Naive thymus-derived CD4-positive, alpha-beta T cell (primary cell): ENCODE measurements at places on chromosomes 6 and 20. TPM values are rescaled to one million over a fixed set of nuclear protein-coding genes. Genes with fewer than 3 reads are reported as not detected.

Gene FAM217A
- not detected for total RNA-seq

- DNase-seq: no peak
- H3K4me1 ChIP-seq: no peaks in the 10 kb centered on the region
- no peak overlapping the region for H3K27ac ChIP-seq
- no peaks in the 10 kb centered on the region for H3K27me3 ChIP-seq
Measured at GRCh38 chr20:36269507-36269906, 33.2 kb downstream of the AAR2 start.

Gene SRSF12
- total RNA-seq: not detected

DNA sequence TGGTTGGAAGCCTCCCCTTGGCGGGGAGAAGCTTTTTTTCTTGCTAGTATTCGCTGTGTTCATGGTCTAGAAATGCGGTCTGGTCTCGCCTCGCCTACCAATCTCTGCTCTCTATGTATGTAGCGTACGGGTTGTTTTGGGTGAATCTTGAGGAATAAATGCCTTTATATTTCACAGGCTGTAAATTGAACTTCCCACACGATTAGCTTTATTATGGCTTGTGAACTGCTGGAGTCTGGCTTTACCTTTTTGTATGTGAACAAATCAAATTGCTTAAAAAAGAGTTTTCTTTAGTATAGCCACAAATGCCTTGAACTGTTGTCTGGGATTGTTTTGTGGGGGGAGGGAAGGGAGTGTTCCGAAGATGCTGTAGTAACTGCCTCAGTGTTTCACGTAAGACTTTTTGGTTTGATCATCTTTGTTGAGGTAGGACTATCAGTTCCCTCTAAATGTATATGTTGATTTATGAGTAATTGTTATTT, 2.2 kb downstream of the INSM1 start:
- no peak for DNase-seq
- H3K36me3 ChIP-seq: no peaks in the 10 kb centered on the region
- H3K4me1 ChIP-seq: no peaks in the 10 kb centered on the region
- no peaks in the 10 kb centered on the region for H3K27me3 ChIP-seq

Gene CNKSR3
- not detected for total RNA-seq

- H3K4me1 ChIP-seq: no peaks in the 10 kb centered on the region
- H3K27me3 ChIP-seq: no peaks in the 10 kb centered on the region
- H3K27ac ChIP-seq: no peak overlapping the region
- no peak for DNase-seq
- H3K36me3 ChIP-seq: no peaks in the 10 kb centered on the region
- no peak overlapping the region for H3K4me3 ChIP-seq
Measured at GRCh38 chr6:16600026-16600425, 161.2 kb downstream of the ATXN1 start.

- H3K4me1 ChIP-seq: peaks cover 47% of the 10 kb centered on the region
- H3K4me3 ChIP-seq: peak overlapping the region; percentile 8
- H3K36me3 ChIP-seq: no peaks in the 10 kb centered on the region
- DNase-seq: no peak
- H3K27me3 ChIP-seq: no peaks in the 10 kb centered on the region
Measured at GRCh38 chr6:35718375-35718736, 18.5 kb upstream of the ARMC12 start.

DNA sequence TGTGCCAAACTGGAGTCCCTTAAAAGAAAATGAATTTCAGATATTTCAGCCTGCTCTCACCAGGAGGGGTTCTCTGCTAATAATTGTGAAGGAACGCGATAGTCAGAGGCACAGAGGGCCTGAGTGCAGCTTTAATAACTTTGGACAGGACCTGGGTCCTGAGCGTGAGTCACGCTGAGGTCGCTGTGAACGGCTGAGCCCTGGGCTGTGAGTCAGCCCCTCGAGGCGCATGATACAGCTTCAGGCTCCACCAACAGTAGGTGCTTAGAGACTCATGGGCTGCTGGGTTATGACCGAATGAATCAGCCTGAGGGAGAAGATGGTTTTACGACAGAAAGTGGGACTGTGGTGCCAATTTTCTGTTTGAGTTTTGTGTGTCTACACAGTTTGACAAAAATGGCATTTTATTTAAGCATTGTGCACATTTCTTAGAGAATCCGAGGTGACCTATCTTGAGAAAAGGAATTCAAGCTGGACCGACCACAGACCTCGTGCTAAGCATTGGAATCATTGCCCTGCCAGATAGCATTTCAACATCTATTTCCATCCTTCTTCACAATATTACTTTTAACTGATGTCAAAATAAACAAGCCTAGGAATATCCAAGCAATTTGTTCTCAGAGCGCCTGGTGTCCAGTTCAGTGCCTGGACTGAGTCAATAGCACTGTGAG, 183.0 kb downstream of the THBS2 start:
- no peaks in the 10 kb centered on the region for H3K4me1 ChIP-seq
- no peak overlapping the region for H3K27ac ChIP-seq
- no peaks in the 10 kb centered on the region for H3K36me3 ChIP-seq
- DNase-seq: no peak
- no peak overlapping the region for H3K4me3 ChIP-seq

GRCh38 chr20:64160118-64160517, 4.1 kb upstream of the MYT1 start:
- peaks cover 6% of the 10 kb centered on the region for H3K27me3 ChIP-seq
- H3K4me1 ChIP-seq: no peaks in the 10 kb centered on the region

GRCh38 chr6:150001295-150002008, 23.9 kb downstream of the RAET1L start:
- peaks cover 13% of the 10 kb centered on the region for H3K4me1 ChIP-seq
- H3K27me3 ChIP-seq: no peaks in the 10 kb centered on the region
- no peak overlapping the region for H3K4me3 ChIP-seq
- peak; percentile 51 for DNase-seq

Gene PRELID3B
- 42.0 TPM for total RNA-seq

- H3K4me3 ChIP-seq: no peak overlapping the region
- H3K27ac ChIP-seq: no peak overlapping the region
- no peaks in the 10 kb centered on the region for H3K4me1 ChIP-seq
- no peaks in the 10 kb centered on the region for H3K36me3 ChIP-seq
- DNase-seq: peak; percentile 68
Measured at GRCh38 chr6:122491919-122492555, 20.4 kb upstream of the SERINC1 start.

Gene LY6G5B
- total RNA-seq: 45.3 TPM

Gene SLC44A4
- not detected for total RNA-seq

DNA sequence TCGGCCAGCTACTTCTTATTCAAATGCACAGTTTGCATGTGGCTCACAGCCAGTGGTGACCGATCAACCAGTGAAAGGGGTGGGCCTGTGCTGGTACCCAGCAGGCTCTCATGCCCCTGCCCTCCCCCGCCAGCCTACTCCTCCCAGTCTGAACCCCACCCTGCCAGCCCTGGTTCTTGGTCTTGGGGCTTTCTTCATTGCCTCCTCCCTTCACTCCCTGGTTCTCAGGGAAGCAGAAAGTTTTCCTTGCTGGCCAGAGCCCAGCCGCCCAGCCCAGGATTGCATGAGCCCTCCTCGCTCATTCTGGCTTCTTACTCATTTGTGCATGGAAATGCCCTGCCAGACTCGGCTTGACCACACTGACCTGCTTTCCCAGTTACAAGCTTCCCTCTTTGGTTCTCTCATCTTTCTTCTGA, 40.8 kb downstream of the KCNK17 start:
- no peak overlapping the region for H3K4me3 ChIP-seq
- no peaks in the 10 kb centered on the region for H3K27me3 ChIP-seq
- H3K36me3 ChIP-seq: no peaks in the 10 kb centered on the region
- DNase-seq: no peak

GRCh38 chr20:51961964-51962761, 159.8 kb upstream of the SALL4 start:
- H3K36me3 ChIP-seq: no peaks in the 10 kb centered on the region
- H3K27me3 ChIP-seq: no peaks in the 10 kb centered on the region
- no peak overlapping the region for H3K4me3 ChIP-seq
- no peaks in the 10 kb centered on the region for H3K4me1 ChIP-seq
- no peak overlapping the region for H3K27ac ChIP-seq
- DNase-seq: no peak

DNA sequence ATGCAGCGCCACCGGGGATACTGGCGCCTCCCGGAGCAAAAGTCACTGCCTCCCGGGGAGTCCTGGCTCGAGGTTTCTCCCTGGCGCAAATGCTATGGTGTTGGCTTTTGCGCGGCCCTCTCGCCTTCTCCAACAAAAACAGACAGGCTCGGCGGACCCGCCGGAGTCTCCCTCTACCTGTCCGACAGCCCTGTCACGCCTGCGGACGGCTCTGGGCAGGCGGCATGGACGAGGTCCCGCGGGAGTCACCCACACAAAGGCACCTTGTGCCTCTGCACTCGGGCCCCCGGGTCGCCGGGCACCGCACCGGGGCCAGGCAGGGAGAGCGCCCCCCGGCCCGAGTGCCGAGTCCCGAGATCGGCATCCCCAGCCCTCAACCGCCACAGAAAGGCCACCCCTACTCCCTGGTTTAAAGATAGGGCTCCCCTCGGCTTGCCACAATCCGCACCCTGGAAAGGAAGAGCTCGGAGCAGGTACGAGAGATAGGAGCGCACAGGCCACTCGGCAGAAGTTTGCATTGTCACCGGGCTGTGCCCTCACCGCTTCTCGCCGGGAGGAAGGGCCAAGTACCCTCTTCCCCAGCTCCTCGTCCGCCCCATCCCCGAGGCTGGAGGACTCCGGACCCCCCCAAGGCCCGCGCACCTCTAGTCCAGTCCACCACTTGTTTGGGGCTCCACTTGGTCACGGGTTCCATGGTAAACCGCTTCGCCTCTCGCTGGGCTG, 903 bp downstream of the CNKSR3 start:
- no peaks in the 10 kb centered on the region for H3K36me3 ChIP-seq
- no peaks in the 10 kb centered on the region for H3K27me3 ChIP-seq
- H3K4me3 ChIP-seq: no peak overlapping the region
- no peak overlapping the region for H3K27ac ChIP-seq
- H3K4me1 ChIP-seq: no peaks in the 10 kb centered on the region

Gene POU5F1
- total RNA-seq: not detected in 2 replicates

GRCh38 chr6:42370323-42370985, 81.3 kb downstream of the TRERF1 start:
- no peaks in the 10 kb centered on the region for H3K36me3 ChIP-seq
- no peak overlapping the region for H3K27ac ChIP-seq
- H3K4me1 ChIP-seq: peaks cover 56% of the 10 kb centered on the region
- no peaks in the 10 kb centered on the region for H3K27me3 ChIP-seq
- DNase-seq: no peak
- no peak overlapping the region for H3K4me3 ChIP-seq

DNA sequence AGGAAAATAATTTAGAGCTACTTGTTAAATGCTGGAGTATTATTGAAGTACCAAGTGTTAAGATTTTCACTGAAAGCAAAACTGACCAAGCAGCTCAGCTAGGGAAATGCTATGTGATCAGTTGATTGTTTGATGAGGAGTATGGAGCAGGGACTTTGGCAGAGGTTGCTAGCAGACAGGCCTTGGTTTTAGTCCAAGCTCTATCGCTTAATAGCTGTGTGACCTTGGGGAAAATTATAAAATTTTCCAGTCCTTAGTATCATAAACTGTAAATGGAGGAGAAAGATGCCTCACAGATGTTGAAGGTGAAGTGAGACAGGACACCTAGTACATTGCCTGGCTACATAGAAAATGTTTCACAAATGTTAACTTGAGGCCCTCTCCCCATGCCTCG, 136.6 kb downstream of the MTHFD1L start:
- H3K4me3 ChIP-seq: no peak overlapping the region
- no peak overlapping the region for H3K27ac ChIP-seq
- H3K4me1 ChIP-seq: no peaks in the 10 kb centered on the region
- H3K27me3 ChIP-seq: no peaks in the 10 kb centered on the region

- no peak for DNase-seq
- H3K4me3 ChIP-seq: no peak overlapping the region
- H3K27ac ChIP-seq: no peak overlapping the region
- H3K27me3 ChIP-seq: no peaks in the 10 kb centered on the region
Measured at GRCh38 chr20:38947931-38948362, 14.2 kb upstream of the DHX35 start.

Gene LPA
- not detected for total RNA-seq

Gene TSPO2
- total RNA-seq: not detected

- H3K4me1 ChIP-seq: no peaks in the 10 kb centered on the region
- DNase-seq: no peak
- H3K36me3 ChIP-seq: no peaks in the 10 kb centered on the region
- no peak overlapping the region for H3K27ac ChIP-seq
Measured at GRCh38 chr6:81772741-81773140, 20.3 kb upstream of the TENT5A start.

DNA sequence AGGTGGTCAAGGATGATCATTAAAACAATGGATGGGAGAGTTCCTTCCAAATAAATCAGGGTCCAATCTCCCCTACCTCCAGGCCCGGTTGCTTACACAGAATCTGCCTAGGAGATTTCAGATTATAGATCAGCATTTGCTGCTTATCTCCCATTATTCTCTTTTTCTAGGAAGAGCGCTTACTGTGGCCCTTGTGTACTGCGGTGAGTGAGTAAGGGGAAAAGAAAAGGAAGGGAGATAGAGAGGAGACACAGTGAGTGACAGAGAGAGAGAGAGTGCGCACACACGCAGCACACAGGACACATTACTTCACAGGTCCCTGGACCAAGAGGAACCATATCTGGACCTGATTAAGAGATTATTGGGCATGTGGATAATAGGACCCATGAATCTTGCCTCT, 6.2 kb downstream of the LATS1 start:
- no peak overlapping the region for H3K27ac ChIP-seq
- H3K4me1 ChIP-seq: peaks cover 24% of the 10 kb centered on the region
- no peak for DNase-seq
- H3K4me3 ChIP-seq: no peak overlapping the region
- H3K27me3 ChIP-seq: no peaks in the 10 kb centered on the region
- no peaks in the 10 kb centered on the region for H3K36me3 ChIP-seq

Gene CD40
- 4.0 TPM for total RNA-seq

Gene MAFB
- 0.05 and 0.12 TPM in 2 replicates for total RNA-seq

GRCh38 chr20:57672164-57672563, 37.7 kb downstream of the PMEPA1 start:
- no peak for DNase-seq
- H3K4me1 ChIP-seq: no peaks in the 10 kb centered on the region
- H3K4me3 ChIP-seq: no peak overlapping the region
- H3K27ac ChIP-seq: no peak overlapping the region
- H3K36me3 ChIP-seq: no peaks in the 10 kb centered on the region
- no peaks in the 10 kb centered on the region for H3K27me3 ChIP-seq

DNA sequence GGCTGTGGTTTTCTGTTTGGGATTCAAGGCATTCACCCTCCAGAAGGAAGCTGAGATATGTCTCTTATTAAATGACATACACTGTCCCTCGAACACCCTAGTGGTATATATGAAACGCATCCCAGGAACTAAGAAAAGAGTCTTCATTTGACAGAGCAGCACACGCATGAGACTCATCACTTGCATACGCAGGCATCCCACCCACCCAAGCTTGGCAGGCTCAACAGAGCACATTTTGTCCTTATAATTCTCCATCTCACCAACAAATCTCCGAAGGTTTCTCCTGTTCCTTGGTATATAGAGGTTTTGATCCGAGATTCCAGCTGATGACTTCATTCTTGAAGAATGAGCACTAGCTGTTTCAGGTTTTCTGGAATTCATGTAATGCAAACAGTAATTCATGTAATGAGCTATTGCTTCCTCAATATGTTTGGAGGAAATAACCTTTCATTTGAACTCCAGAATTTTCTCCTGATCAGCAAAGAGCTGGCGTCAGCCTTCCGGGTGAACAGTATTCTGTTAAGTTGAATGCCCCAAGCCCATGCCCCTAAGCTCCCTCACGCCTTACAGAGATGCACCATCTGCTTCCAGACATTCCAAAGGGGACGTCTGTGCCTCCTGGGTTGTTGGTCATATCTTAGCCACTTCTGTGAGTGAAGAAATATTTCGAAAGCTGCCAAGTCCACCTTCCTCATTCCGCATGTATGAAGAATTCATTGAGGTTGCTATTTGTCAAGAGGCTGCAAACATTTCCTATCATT, 66.0 kb upstream of the CDH4 start:
- no peaks in the 10 kb centered on the region for H3K36me3 ChIP-seq
- H3K4me3 ChIP-seq: no peak overlapping the region
- H3K4me1 ChIP-seq: no peaks in the 10 kb centered on the region
- DNase-seq: no peak
- no peaks in the 10 kb centered on the region for H3K27me3 ChIP-seq
